ENCODE measurements at places on chromosomes 2 and 18.
A peak's percentile ranks its signal among the peaks of the same experiment; 100 is the strongest.

DNA sequence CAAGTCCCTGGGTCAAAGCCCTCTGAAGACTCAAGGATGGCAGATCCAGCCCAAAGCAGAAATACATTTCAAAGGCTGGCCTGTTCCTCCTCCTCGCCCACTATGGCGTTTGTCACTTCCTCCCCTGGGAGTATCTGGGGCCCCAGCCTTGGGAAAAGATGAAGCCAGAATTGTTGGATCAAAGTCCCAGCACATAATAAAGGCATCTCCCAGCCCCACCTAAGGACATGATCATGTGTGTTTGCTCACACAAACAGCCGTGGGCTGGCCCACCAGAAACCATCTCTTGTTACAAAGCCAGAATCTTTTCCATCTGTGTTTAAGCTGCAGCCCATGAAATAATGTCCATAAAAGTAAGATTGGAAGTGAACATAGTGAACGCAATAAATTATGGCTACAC lies 50.1 kb upstream of the HAAO start:
- DNase-seq: no peak

GRCh38 chr18:35641916-35642315 lies 60.4 kb downstream of the GALNT1 start:
- no peak for DNase-seq

DNA sequence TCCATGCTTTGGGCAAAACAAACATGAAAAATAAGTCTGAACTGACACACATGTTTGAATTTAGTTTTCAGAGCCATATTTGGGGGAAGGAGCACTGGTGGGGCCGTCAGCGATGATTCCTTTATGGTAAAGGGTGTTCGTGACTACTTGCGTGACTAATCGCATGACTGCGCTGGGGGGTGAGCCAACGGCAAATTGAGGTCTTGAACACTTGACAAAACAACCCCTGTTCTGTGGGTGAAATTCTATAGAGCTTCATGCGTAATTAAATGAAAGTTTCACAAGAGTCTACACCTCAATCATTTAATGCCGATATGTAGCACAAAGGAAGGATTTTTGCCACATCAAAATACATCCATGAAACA lies 127.5 kb upstream of the CYP1B1 start:
- no peak for DNase-seq

- no peak for DNase-seq
These were observed 15.3 kb downstream of the EVX2 start for GRCh38 chr2:176068419-176068832.

DNA sequence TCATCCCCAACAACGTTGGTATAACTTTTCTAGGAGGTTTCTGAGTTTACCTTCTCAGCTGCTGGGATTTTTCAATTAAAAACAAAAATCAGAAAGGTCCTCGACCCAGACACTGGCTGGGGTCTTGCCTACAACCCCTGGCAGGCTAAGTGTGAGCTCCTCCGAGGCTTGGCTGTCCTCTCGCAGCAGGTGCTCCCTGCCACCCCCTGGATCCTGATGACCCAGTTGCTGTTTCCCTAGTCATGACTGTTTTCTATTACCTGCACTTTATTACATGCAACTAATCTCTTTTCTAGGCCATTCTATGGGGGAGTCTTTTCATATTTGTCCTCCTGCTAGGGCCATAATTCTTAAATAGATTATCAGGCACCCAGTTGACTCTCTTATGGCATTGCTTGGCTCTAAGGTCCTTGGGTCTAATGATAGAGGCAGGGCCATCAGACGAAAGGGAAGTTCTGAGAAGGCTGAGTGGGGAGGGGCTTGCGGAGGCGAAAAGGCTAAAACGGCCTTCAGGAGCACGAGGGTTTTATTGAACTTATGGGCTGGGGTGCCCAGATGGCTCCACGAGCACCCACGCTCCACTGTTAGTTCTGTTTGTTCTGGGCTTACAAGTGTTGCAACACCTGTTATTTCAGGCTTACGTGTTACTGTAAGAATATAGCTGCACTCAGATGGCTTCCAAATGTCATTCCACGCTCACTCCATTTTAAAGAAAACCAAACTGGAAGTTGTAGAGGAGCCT lies 166.0 kb downstream of the NCK2 start:
- no peak for DNase-seq

- no peak for DNase-seq
These were observed 26.6 kb downstream of the SMCHD1 start for GRCh38 chr18:2681993-2682603.

GRCh38 chr18:53698907-53699306 lies 525.6 kb downstream of the MBD2 start:
- no peak for DNase-seq

DNA sequence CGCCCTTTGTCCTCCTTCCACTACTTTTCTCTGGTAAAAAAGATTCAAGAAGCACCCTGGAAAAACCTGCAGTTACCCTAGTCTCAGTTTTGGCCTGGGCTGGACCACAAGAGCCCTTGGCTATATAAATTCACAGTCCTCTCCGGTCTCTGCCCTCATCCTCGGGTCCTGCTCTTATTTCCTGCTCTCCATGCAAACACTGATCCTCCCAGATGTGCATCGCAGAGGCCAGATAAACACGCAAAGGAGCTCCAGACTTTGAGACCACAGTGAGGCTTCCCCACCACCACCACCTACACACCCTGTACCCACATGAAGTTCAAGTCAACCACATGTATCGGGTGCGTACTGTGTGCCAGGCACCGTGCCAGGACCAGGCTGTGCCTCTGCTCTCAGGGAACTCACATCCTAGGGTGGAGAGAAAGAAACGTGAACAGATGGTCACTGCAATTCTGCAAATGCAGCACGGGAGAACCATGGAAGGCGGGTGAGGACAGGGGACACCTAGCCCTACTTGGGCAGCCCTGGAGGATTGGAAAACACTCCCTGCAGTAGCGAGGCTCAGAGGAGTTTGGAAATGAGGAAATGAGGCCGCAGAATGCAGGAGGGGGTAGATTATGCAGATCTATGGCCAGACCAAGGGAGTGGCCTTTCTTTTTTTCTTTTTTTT lies 7.4 kb downstream of the CTDSP1 start:
- DNase-seq: peak; percentile 20

- no peak for DNase-seq
These were observed 18.8 kb upstream of the TAF1B start for GRCh38 chr2:9824441-9824840.

DNA sequence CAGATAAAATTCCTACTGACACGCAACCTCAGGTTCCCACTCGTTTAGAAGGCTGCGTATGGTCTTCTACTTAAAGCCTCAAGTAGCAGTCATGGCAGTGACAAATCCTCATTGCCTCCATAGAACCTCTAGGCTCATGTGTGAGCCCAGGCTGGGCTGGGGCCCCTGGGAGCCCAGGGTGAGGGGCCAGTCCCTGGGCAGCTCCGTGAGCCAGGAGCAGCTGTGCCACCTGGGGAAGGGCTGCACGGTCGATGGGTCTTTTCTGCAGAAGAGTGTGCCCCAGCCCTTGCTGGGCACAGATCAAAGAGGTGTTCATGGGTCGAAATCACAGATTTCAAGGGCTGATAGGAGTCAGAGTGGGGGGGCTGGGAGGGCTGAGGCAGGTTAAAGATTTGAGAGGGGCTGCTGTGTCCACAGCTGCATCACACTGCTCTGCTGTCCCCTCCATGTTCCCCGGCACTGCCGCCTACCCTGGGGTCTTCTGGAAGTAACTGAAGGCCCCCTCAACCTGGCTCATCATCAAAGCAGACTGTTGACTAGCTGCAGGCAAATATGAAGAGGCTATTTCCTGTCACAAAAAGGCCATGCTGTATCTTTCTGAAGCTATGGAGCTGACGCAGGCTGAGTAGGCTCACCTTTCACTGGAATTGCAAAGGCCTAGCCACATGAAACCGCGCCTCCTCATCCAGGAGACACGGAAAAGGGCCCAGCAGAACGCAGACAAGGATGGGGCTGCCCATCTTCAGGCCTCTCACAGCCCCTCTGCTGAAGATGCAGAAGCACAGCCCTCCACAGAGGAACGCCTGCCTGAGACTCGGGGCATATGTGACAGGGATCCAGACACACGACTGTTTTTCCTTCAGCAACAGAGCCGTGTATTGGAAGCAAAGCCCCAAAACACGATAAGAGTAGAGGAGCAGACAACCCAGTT lies 35.7 kb upstream of the ALPP start:
- no peak for DNase-seq

DNA sequence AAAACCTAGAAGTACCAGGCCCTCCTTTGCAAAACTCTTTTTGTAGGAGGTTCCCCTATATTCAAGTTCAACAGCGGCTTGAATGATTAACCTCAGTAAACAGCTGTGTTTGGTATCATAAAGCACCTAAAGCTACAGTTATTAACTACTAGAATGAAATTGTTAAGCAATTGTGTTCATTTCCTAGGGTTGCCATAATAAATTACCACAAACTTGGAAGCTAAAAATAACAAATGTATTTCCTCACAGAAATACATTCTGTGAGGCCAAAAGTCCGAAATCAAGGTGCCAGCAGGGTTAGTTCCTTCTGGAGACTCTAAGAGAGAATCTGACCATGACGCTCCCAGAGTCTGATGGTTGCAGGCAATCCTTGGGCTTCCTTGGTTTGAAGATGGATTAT lies 202.1 kb upstream of the ACVR2A start:
- no peak for DNase-seq

DNA sequence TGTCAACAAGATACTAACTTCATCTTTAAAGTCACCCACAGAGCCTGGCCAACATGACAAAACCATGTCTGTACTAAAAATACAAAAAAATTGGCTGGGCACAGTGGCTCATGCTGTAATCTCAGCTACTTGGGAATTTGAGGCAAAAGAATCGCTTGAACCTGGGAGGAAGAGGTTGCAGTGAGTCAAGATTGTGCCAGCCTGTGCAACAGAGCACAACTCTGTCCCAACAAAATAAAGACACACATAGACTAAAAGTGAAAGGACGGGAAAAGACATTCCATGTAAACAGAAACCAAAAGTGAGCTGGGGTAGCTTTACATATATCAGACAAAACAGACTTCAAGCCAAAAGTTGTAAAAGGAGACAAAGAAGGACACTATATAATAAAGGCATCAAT lies 34.8 kb downstream of the USP34 start:
- DNase-seq: no peak

DNA sequence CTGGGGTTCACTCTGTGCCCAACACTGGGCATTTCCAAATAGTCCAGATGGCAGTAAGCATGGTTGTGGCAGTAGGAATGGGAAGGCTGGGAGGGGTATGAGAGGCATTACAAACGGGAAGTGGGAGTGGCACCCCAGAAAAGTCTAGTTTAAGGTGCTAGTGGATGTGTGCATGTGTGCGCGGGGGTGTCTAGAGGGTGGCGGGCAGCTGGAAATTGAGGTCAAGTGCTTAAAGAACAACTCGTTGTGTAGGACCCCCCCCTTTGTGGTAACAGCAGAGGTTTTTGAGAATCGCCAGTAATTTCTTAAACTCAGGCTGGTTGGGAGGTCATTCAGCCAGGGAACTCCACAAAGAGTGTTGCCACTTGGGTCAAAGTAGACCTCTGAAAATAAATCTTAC lies 69.9 kb downstream of the RHBDD1 start:
- no peak for DNase-seq

DNA sequence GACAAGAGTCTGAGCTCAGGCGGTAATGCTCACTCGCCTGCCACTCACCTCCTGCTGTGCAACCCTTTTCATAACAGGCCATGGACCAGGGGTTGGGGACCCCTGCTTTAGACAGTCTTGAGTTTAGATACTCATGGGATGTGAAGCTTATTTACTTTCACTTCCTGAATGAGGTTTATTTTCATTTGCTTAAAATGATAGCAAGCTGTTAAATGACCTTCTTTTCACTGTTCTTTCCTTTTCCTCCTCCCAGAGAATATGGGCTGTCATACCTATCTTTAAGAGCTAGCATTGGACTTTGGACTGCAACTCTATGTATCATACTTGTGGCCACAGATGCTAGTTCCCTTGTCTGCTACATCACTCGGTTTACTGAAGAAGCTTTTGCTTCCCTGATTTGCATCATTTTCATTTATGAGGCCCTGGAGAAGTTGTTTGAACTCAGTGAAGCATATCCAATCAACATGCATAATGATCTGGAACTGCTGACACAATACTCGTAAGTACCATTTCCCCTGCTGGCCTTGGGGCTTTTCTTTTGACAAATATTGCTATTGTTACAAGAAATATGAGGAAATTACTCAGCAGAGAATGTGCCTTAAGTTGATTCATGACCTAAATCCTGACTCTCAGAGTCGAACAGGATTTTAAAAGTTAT lies 168.5 kb downstream of the DPP4 start:
- DNase-seq: no peak

GRCh38 chr2:240438810-240439697 lies 3.6 kb downstream of the GPC1 start:
- no peak for DNase-seq

DNA sequence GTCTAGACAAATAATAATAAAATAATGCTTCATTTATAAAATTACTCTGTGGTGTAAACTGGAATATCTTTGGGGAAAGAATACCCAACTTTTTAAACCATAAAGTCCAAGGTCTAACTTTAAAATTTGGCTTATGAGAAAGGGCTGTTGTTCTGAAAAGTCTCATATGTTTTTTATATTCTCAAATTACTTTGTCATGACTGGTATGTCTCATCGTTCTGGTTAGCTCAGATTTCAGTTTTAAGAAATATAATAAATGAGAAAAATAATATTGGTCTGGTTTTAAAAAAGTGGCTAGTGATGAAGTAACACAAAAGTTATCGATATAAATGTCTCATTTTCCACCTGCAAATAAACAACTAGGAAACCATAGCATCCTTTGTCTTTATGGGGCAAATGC lies 1658.1 kb downstream of the LRP1B start:
- DNase-seq: no peak

DNA sequence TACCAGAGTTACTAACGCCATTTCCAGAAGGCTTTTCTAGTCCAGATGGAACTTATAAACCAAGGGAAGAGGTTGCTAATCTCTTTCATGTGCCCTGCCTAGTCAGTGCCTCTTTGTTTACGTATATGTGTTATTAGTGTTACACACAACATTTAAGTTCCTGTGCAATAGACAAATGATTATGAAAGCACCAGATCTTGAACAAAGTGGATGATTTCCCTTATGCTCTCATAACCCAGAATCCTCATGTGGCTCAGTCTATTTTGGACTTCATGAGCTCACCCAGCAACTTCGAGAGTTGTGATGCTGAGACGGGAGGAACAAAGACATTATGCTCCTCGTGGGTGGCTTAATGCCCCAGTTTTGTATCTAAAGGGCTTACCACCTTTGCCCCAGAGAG lies 214.4 kb upstream of the SP5 start:
- no peak for DNase-seq

GRCh38 chr2:120224256-120224655 lies 1.1 kb upstream of the TMEM185B start:
- no peak for DNase-seq

GRCh38 chr2:37325625-37326071 lies 1.0 kb upstream of the PRKD3 start:
- DNase-seq: no peak

- DNase-seq: no peak
These were observed 110.0 kb downstream of the MYCN start for GRCh38 chr2:16050261-16050907.
